ENCODE measurements at places on chromosomes 12 and 14. TPM values are rescaled to one million over a fixed set of nuclear protein-coding genes. Genes with fewer than 3 reads are reported as not detected.
A peak's percentile ranks its signal among the peaks of the same experiment; 100 is the strongest.

- peak; percentile 51 for DNase-seq
Measured at GRCh38 chr12:47753021-47754001, 5.4 kb downstream of the RAPGEF3 start.

DNA sequence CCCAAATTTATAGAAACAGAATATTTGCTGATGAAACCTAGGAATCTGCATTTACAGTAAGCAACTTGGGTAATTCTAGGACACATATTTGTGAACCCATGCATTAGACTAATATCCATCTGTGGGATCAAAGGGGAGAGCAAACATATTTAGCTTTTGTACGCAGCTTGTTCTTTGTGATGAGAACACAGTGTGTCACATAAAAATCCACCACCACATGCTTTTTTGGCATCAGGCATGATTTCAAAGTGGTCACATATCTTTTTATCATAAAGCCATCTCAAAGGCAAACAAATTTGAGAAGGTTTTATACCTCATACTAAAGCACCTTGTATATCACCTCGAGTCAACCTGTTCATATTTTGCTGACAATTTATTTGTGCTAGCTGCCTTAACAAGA, 15.7 kb downstream of the DNAL1 start:
- DNase-seq: no peak

- no peak for DNase-seq
Measured at GRCh38 chr14:99136401-99136800, 135.6 kb downstream of the BCL11B start.

DNA sequence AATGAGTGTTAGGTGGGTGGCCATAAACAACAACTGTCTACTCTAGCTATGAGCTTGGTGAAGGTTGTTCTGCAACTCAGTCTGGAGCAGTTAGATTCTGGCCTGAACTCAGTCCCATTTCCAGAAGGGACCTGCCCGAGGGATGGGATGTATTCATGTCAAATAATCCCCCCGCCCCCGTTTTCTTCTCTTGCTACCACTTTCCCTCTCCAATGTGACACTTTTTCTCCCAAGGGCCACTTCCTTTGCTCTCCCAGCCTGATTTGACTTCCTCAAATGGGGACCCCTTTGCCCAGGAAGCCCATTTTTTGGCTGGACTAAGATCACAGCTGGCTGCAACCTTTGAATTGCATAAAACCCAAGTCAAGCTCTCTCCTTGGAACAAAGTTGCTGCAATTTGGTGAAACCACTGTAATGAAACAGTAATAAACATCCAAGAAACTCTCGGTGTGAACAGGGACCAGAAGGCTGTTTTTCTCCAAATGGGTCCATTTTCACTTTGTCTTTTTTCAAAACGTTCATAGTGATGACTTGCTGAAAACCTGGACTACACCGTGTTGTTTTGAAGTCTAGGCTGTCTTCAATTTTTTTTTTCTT, 137.2 kb upstream of the GSC start:
- no peak for DNase-seq

DNA sequence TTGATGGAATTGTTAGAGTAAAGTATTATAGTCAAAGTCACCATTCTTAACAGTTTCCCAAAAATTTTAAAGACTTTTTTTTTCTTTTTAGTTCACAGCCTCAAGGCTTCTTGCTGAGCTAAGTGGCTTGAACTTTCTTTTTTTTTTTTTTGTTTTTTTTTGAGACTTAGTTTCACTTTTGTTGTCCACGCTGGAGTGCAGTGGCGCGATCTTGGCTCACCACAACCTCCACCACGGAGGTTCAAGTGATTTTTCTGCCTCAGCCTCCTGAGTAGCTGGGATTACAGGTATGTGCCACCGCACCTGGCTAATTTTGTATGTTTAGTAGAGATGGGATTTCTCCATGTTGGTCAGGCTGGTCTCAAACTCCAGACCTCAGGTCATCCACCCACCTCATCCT, 92.8 kb downstream of the SETD3 start:
- DNase-seq: peak; percentile 5

GRCh38 chr14:69475194-69475818, 9.2 kb upstream of the PLEKHD1 start:
- no peak for DNase-seq

DNA sequence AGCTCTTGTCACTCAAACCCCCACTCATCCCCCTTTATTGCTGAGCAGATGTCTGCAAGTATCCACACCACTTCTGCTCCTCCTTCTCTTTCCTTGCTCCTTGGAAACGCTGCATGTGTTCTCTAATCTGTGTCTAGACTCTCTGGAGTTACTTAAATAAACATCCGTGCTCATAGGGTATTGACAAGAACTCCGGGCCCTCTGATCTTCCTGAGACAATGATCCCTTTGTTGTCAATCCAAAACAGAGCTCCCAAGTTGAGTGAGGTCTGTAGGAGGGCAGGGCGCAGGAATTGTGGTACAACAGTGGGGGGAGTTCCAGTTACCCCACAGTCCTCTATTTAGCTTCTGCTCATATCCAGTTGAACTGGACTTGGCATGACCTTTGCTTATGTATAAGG, 489.0 kb downstream of the SNAPC1 start:
- DNase-seq: no peak

GRCh38 chr12:99278899-99279298, 368.7 kb upstream of the GARIN6 start:
- DNase-seq: no peak

GRCh38 chr12:45292486-45293195, 76.7 kb downstream of the ANO6 start:
- DNase-seq: no peak

GRCh38 chr14:56798447-56799342, 11.6 kb downstream of the OTX2 start:
- DNase-seq: no peak

GRCh38 chr12:39620659-39621658, 1.4 kb upstream of the ABCD2 start:
- DNase-seq: peak; percentile 2

DNA sequence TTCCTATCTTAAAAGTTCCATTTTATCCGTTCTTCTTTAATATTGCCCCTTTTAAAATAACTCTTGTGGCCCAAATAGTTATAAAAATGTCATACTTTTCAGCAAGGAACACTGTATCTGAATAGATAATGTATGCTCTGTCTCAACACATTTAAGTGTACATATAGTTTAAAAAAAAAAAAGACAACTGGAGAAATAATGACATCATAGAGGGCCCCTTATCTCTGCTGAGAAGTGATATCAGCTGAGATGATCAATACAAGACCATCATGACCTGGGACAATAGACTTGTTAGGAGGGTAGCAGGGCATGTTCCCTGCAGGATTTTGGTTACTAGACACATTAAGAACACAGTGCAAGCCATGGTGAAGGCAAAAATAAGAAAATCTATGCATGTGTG, 77.5 kb downstream of the PEBP1 start:
- DNase-seq: no peak

- no peak for DNase-seq
Measured at GRCh38 chr14:52741865-52742264, 11.9 kb downstream of the STYX start.

- no peak for DNase-seq
Measured at GRCh38 chr12:58819985-58820384, 100.3 kb downstream of the LRIG3 start.

- no peak for DNase-seq
Measured at GRCh38 chr14:61240206-61240605, 40.9 kb downstream of the TMEM30B start.

GRCh38 chr12:26281320-26281719, 85.9 kb downstream of the SSPN start:
- DNase-seq: no peak

- DNase-seq: no peak
Measured at GRCh38 chr12:115267464-115267863, 583.5 kb upstream of the TBX3 start.

GRCh38 chr12:82574191-82574590, 112.5 kb upstream of the TMTC2 start:
- DNase-seq: no peak

The CLMN gene
- 4.7 TPM for total RNA-seq

The POU6F1 gene
- 5.8 TPM for total RNA-seq

The RD3L gene
- total RNA-seq: not detected

The KCNA1 gene
- not detected for total RNA-seq
